GM23338 (cell line): ENCODE measurements at places on chromosomes 12 and 14.

- peak; percentile 37 for DNase-seq
These were observed 835 bp downstream of the VEZT start for GRCh38 chr12:95218150-95219133.

- DNase-seq: no peak
These were observed 48.9 kb upstream of the PPP1CC start for GRCh38 chr12:110791589-110791988.

DNA sequence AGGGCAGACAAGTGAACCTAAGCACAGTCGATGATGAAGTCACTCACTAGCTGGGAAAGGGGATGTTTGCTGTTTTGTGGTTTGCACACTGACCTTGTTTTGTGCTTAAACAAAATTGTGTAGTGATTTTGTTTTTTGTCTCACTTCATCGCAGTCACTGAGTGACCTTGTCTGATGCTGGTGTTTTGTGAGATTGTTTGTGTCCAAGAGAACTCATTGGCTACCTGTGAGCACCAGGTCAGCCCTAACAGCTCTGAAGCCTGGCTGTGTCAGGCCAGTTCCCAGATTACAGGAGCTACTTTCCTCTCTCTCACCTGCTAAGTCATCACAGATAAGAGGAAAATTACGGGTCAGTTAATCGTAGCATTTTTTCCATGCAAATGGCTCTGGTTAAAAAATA is 3.9 kb upstream of the ESYT1 start:
- DNase-seq: no peak

GRCh38 chr12:49043856-49044258 is 16.7 kb downstream of the KMT2D start:
- peak; percentile 82 for DNase-seq

GRCh38 chr14:98682726-98683125 is 589.3 kb downstream of the BCL11B start:
- no peak for DNase-seq

GRCh38 chr14:99101855-99102461 is 170.0 kb downstream of the BCL11B start:
- peak; percentile 34 for DNase-seq

GRCh38 chr14:96065661-96066459 is 26.7 kb downstream of the C14orf132 start:
- DNase-seq: peak; percentile 26

DNA sequence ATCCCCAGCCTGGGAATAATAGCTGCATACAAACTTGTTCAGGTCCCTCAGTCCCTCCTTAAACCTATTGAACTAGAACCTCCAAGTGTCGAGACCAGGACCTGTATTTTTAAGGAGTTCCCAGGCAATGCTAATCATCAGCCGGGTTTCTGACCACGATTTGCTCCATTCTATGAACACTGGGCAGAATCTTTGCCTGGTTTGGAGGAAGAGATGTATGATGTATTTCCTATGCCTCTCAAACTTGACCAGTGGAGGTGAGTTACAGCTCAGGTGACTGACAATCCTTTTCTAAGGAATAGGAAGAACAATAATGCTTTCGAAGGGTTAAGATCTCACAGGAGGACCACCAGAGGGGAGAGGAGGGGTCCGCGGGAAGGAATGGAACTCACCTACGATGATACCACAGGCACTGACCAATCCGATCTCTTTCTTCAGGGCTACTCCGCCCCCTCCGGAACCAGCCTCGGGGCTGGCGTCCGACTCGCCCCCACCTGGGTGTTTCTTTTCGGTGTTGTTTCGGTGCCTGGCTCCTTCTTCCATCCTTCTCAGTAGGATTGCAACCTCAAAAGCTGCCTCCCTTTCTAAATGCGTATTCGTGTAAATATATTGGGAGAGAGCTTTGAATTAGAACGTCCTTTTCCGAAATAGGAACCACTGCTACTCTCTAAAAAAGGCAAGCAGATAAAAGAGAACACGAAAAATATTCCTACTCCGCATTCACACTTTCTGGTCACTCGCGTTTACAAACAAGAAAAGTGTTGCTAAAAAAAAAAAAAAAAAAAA is 895 bp downstream of the SLC7A8 start:
- peak; percentile 94 for DNase-seq

- DNase-seq: no peak
These were observed 430.1 kb downstream of the AEBP2 start for GRCh38 chr12:19869413-19869812.

DNA sequence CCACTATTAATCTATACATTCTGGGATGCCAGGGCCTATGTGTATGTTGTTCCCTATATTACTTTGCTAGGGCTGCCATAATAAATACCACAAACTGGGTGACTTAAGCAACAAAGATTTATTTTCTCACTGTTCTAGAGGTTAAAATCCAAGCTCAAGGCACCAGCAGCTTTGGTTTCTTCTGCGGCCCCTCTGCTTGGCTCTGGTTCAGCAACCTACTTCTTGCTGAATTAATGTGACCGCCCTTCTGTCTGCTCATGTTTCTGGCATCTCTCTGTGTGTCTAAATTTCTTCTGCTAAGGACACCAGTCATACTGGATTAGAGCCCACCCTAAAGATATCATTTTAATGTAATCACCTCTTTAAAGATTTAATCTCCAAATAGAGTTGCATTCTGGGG is 84.7 kb downstream of the ZNF664 start:
- no peak for DNase-seq

- DNase-seq: no peak
These were observed 68.7 kb downstream of the RGS6 start for GRCh38 chr14:72000907-72001306.

GRCh38 chr14:73750531-73750901 is 36.3 kb upstream of the PNMA1 start:
- no peak for DNase-seq

- DNase-seq: no peak
These were observed 163.2 kb downstream of the DYRK2 start for GRCh38 chr12:67811437-67812361.

DNA sequence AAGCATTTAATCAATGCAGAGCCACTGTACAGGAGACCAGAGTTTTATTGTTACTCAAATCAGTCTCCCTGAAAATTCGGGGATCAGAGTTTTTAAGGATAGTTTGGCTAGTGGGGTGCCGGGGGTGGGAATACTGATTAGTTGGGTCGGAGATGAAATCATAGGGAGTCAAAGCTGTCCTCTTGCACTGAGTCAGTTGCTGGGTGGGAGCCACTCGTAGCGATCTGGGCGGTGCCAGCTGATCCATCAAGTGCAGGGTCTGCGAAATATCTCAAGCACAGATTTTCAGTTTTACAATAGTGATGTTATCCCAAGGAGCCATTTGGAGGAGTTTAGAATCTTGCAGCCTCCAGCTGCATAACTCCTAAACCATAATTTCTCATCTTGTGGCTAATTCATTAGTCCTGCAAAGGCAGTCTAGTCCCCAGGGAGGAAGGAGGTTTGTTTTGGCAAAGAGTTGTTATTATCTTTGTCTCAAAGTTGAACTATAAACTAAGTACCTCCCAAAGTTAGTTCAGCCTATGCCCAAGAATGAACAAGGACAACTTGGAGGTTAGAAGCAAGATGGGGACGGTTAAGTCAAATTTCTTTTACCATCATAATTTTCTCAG is 169.4 kb upstream of the PLEKHG7 start:
- no peak for DNase-seq

DNA sequence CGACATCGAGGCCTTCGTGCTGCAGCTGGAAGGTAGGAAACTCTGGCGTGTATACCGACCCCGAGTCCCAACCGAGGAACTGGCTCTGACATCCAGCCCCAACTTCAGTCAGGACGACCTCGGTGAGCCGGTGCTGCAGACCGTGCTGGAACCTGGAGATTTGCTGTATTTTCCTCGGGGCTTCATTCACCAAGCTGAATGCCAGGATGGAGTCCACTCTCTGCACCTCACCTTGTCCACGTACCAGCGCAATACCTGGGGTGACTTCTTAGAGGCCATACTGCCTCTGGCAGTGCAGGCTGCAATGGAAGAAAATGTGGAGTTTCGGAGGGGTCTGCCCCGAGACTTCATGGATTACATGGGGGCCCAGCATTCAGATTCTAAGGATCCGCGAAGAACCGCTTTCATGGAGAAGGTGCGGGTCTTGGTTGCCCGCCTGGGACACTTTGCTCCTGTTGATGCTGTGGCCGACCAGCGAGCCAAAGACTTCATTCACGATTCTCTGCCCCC is 1.4 kb downstream of the RIOX1 start:
- peak; percentile 26 for DNase-seq

DNA sequence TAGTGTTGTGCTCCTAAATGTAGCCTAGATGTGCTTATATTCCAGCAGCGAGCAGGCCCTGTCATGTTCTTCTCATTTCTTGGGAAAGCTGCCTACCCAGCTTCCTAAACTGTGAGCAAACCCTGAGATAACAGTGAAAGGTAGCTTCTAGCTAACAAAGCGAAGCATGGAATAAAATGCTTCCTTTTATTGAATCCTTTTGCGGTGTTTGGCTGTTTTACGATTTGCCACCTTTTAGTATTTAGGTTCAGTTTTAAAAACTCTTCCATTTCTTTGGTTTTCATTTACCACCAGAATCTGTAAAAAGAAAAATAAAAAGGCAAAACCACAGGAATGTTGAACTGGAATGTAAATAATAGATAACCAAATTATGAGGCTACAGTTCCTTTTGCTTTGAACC is 5.0 kb upstream of the PKP2 start:
- no peak for DNase-seq

DNA sequence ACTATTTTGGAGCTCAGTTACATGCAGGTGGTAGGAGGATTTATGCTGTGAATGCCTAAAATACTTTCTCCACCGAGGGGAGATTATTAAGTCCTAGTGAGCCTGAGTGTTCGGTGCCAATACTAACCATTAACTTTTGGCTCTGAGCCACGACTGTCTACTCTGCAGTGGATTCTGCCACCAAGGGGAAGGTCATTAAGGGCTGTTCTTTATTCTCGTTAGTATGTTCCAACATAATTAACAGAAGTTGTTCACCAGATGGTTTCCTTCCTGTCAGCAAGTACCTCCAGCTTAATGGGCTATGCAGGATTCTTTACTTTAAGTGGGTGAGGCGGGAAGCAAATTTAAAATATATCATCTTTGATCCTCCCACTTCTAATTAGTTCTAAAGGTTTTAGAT is 326.3 kb downstream of the BMP4 start:
- no peak for DNase-seq

DNA sequence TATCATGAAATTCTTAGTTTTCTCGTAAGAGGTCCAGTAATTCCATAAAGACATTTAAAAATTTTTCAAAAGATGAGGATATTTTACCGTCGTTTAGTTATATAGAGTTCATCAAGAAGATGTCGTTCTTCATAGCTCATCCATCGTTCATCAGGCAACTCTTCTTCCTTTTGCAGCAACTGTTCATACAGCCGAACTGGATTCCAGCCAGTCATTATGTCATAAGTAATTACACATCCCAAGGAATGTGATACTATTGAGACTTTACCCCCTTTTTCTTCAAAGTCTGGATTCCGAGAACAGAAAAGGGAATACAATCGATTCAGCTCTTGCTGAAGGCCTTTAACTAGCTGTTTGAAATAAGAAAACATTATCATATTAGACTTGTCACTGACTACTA is 90.3 kb downstream of the DDHD1 start:
- no peak for DNase-seq

DNA sequence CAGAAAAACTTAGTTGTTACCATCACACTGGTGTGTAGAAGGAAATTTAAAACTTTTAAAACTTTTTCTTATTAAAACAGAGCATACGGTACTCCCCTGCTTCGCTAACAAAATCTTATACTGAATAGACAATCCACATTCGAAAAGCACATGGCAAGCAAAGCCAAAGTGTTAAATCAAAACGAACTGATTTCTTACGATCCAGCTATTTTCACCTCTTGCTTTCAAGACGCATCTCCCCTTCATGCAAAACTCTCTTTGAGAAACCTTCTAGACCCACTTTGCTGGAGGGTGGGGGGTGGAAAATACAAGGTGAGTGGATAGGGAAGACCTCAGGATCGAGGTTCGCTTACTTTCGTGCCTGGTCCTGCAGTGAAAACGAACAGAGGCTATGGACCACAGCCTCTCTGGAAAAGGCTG is 328 bp downstream of the INTS13 start:
- DNase-seq: no peak

GRCh38 chr14:92973261-92973797 is 50.4 kb downstream of the CHGA start:
- peak; percentile 89 for DNase-seq

GRCh38 chr14:31320216-31320615 is 100.1 kb downstream of the HEATR5A start:
- DNase-seq: no peak

- peak; percentile 84 for DNase-seq
These were observed 159.2 kb downstream of the CALM1 start for GRCh38 chr14:90556012-90556477.

GRCh38 chr12:76250256-76250655 is 98.0 kb downstream of the BBS10 start:
- DNase-seq: peak; percentile 7

DNA sequence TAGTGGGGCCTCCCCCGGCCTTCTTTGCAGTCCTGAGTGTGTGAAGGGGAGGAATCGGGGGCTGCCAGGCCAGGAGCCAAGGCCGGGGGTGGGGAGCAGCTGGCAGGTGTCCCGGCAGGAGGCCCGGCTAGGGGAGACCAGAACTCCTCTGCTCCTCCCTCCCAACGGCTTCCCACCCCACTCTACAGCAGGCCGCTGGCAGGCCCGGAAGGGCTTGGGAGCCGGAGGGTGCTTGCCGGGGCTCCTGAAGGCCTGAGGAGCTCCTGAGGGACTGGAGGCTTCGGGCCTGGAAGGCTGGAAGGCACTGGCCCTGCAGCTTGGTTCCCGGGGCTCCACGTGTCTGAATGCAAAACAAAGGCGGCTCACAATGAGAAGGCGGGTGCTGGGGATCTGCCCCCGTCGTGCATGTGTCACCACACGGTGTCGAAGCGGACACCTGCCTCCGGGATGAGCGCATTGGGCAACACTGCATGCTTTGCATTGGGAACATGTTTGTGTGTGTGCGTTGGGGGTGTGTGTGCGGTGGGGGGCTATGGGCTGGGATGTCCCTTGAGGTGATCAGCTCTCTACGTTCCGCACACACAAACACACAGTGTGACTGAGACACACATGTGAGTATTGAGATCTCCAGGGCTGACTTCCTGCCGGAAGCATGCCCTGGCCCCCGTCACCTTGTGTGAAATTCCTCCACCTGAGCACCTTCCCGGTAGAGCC is 30.9 kb upstream of the ANKRD9 start:
- DNase-seq: no peak

GRCh38 chr14:104120281-104120741 is 18.1 kb upstream of the KIF26A start:
- no peak for DNase-seq

GRCh38 chr12:80173083-80173864 is 73.9 kb downstream of the OTOGL start:
- DNase-seq: peak; percentile 53

DNA sequence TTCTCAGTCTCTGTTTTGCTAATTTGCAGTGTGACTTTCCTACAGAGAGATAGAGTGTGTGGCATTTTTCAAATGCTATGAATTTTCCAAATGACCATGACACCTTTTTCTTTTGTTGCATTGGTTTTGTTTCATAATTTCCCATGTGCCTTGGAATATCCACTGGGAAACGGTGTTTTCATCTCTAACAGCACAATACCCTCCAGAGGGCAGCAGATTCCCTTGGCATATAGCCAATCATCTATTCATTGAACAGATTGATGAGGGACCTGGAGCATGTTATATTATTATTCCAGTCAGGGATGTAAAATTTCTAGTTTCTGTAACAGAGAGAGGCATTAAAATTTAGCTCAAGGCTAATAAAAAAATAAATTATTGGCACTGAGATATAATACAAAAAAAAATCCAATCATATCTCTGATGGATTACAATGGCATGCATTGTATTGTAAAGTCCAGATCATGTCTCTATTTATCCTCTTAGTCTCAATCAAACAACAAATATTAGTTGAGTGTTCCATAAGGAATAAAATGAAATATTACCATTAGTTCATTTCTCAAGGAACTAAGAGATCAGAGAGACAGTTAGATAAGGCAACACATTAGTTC is 29.6 kb upstream of the NTN4 start:
- DNase-seq: peak; percentile 64

- no peak for DNase-seq
These were observed 11.2 kb downstream of the MOK start for GRCh38 chr14:102293781-102294180.
